ENCODE measurements at places on chromosomes 12 and 14.

DNA sequence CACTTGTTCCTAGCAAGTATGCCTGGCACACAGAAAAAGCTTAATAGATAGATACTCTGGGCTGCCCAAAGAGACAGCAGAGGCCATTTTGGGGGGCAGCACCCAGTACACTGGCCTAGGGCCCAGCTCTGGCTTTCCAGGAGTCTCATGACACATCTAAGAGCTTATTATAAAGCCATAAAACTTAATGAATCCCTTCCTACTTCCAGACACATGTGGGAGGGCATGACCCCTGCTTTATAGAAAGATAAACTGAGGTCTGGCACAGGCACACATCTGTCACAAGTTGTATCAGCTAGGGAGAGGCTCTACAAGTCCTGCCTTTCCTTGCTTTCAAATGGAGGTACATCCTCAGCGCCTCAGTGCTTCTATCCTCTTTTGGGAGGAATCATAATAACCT, 27.1 kb downstream of the FMNL3 start:
- DNase-seq: no peak

- no peak for DNase-seq
Measured at GRCh38 chr12:21129906-21130305, 1.1 kb upstream of the SLCO1B1 start.

- no peak for DNase-seq
Measured at GRCh38 chr12:3565985-3566384, 75.0 kb downstream of the PRMT8 start.

DNA sequence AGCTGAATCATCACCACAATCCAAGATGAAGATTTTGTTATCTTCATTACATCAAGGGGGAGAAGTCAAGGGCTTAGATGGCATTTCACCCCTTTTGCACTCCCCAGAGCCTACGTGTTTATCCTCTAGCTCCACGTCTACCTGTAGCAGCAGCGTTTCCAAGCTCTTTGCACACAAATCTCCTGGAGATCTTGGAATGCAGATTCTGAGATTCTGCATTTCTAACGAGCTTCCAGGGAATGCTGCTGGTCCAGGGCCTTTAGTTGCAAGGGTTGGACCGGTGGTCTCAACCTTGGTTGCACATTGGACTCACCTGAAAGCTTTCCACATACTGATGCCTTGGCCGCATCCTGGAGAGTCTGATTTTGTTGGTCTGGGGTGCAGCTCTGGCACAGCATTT, 49.5 kb upstream of the STON2 start:
- no peak for DNase-seq

GRCh38 chr14:88785911-88786310, 6.8 kb downstream of the EML5 start:
- DNase-seq: no peak

DNA sequence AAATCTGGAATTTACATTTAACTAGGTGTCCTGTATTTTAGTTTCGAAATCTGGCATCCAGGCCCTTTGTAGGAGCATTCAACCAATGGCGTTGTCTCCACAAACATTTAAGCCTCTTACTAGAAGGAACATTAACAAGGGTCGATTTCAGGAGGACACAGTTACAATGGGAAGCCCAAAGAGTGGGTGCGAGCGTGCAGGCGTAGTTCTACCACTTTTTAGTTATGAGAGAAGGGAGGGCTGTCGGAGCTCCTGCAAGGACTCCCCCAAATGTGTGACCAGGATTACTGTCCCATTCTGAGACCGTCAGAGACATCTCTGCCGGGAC, 365 bp upstream of the ABHD4 start:
- DNase-seq: no peak

- no peak for DNase-seq
Measured at GRCh38 chr12:126185025-126185424, 1119.8 kb downstream of the AACS start.

DNA sequence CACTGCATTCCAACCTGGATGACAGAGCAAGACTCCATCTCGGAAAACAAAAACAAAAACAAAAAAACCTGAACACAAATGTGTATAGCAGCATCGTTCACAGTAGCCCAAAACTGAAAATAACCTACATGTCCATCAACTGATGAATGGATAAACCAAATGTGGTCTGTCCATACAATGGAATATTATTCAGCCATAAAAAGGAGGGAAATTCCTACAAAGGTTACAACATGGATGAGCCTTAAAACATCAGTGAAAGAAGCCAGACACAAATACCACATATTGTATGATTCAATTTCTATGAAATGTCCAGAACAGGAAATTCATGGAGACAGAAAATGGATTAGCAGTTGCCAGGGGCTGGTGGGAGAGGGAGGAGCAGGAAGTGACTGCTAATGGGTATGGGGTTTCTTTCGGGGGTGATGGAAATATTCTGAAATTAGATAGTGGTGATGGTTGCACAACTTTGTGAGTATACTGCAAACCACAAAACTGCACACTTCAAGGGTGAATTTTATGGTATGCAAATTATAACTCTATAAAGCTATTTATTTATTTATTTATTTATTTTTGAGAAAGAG, 4.0 kb downstream of the MYL2 start:
- DNase-seq: no peak

- no peak for DNase-seq
Measured at GRCh38 chr14:33307691-33308251, 369.1 kb downstream of the NPAS3 start.

DNA sequence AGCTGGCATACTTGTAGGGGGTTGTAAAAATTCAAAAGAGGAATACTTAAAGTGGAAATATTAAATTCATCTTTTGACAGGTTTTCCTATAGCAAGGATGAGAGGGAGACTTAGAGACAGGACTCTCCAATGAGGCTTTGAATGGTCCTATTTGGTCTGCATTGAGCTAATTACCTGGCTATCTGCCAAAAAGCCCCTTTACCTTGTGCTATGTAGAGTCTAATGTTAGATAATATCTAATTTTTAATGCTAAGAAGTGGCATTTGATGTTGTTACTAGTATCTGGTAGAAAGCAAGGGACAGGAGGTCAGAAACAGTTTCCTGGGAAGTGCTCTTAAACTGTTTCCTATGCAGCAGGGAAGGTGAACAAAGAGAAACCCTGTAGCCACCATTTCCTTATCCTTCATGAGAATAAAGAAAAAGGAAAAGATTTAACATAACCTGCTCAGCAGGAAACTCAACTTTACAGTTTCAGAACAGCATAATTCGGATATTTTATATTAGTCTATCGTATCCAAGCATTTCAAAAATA, 550.0 kb downstream of the SOX5 start:
- DNase-seq: no peak

Measured in activated CD4-positive, alpha-beta T cell treated with anti-CD3 and anti-CD28 coated beads, Interleukin-2, Interleukin-6, amounts not matched to agents 100 ng/mL and 50 ng/mL, durations not matched to agents 16 hours and 8 hours (primary cell).